SK-N-DZ (cell line): ENCODE measurements at places on chromosomes 12 and 14.

GRCh38 chr14:93532541-93532940 lies 101.8 kb downstream of the UNC79 start:
- DNase-seq = no peak

DNA sequence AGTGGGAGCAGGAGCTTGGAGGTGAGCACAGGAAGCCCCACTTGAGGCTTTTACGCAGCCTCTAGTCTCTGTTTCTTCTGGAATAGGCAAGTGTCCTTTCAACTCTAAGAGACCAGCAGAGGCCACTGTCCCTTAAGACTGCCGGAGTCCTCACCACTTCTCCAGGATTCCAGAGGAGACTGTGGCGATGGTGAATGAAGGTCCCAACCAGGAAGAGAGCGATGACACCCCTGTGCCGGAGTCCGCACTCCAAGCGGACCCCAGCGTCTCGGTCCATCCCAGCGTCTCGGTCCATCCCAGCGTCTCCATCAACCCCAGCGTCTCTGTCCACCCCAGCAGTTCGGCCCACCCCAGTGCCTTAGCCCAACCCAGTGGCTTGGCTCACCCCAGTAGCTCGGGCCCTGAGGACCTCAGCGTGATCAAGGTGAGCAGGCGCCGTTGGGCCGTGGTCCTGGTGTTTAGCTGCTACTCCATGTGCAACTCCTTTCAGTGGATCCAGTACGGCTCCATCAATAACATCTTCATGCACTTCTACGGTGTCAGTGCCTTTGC lies 442 bp downstream of the FLVCR2 start:
- DNase-seq = no peak

- no peak for DNase-seq
These were observed 59.3 kb downstream of the MBIP start for GRCh38 chr14:36260970-36261640.

DNA sequence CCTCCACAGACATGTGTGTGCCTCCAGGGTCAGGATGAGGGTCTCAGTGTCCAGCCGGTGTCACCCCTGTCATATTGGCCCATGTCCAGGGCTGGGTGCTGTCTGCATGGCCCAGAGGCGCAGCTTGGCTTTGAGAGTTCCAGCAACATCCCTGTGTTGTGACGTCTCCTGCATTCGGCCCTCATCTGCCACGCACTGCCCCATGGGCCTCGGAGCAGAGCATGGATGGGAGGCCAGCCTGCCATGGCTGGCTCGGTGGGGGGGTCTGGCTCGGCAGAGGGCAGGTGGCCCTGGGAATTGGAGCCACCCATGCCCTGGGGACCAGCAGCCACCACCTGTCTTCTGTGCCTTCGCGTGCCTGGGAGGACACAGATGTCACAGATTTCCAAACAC lies 10.8 kb upstream of the TEX22 start:
- DNase-seq = no peak

GRCh38 chr14:99273766-99274345 lies 1.9 kb upstream of the BCL11B start:
- DNase-seq = peak; percentile 15

- no peak for DNase-seq
These were observed 16.8 kb downstream of the C12orf43 start for GRCh38 chr12:120999191-121000120.

DNA sequence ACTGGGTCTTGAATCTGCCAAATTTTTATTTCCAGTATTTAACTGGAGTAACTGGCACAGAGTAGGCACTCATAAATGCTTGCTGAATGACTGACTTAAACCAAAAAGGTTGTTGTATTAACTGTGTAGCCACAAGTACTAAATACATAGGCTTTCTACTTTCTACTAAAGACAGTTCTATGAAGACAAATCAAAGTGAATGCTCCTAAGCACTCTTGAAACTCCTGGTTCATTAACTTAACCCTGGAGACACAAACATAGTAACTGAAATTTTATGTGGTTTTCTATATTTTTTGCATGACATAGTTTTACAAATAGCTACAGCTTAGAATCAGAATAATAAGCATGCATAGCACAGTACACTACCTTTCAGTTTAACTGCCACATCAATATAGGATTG lies 70.4 kb downstream of the TXNDC16 start:
- DNase-seq = no peak

DNA sequence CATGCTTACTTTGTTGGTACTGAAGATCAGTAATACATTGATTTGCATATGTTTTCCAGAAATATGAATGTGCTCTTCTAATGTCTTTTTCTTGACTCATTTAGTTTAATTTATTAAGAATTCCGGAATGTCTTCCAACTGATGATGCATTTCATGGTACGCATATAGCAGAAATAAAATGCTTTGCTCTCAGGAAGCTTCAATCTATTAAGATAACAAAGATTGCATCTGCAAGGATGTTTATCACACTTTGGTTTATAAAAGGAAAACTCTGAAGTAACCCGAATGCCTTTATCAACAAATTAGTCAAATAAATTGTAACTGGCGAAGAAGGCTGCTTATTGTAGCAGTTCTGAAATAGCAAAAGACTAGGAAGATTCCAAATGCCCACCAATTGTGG lies 166.4 kb upstream of the LMNTD1 start:
- DNase-seq = no peak

GRCh38 chr14:34184126-34184525 lies 233.3 kb upstream of the EGLN3 start:
- DNase-seq = no peak

- DNase-seq = no peak
These were observed 34.1 kb upstream of the ITPR2 start for GRCh38 chr12:26867080-26867479.

DNA sequence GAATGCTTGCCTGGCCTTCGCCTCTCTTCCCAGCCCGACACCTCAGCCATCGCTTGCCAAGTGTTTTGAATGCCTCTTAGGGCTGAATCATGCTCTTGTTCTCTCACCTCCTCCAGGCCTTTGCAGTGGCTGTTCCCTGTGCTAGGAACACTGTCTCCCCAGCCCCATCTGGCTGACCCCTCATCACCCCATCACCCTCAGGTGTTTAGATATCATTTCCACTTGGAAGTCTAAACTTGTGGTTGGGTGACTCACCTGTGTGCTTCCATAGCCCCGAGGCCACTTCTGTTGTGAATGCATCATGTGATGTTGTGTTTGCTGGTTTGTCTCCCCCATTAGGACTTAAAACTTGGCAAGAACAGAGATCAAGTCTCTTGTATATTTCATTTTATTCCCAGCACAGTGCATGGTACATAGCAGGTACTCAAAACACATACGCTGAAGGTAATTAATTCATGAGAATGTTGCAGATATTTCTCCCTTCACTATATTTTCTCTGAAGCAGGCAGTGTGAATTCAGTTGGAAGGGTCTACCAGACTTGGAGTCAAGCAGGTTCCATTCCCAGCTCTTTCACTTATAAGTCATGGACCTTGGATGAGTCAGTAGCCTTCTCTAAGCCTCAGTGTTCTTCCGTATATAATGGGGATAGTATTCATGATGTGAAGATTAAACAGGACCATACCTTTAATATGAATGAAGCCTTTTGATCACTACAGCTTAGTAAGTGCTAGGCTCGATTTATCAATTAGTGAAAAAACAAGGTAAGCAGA lies 67.8 kb downstream of the HRK start:
- DNase-seq = no peak

DNA sequence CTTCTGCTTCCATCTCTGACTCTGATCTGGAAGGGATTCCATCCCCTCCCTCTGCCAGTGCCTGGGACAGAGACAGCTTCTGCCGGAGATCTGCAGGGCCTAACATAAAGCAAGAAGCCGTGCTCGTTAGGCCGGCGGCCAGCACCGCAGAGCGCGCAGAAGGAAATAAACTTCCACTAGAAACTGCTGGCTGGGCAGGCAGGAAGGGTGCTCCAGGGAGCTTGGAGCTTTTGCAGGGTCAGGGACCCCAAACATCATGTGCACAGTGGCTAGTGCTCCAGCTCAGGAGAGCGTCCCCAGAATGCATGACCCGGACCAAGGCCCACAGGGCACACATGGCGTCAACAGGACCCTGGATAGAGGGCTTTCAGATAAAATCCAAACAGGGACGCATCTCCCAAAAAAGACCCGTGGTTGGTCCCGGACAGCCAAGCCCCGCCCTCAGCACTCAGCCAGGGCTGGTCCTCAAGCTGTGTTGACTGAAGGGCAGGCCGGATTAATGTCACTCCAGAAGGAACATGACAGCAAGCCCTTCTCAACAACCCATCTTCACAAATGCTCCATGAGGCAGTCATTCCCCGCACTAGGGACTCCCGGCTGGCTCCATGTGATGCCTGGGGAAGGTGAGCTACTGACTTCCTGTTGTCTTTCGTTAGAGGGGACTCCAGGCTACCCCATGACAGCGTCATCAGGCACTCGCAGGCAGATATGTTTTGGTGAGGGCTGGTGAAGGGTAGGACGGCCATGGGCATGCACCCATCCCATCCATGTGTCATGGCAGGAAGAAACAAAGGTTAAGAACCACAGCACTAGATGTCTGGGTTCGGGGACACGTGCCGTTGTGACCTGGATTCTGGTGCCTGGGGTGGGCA lies 121.5 kb downstream of the CALM1 start:
- DNase-seq = peak; percentile 37

- DNase-seq = no peak
These were observed at the start of gene AVPR1A for GRCh38 chr12:63150713-63151622. Gene AVPR1A, minus strand, starts transcription at chr12:63151201. Its CDS starts 365 bp downstream, at chr12:63150836.

GRCh38 chr12:106975993-106976658 lies 10.8 kb downstream of the MTERF2 start:
- no peak for DNase-seq

- DNase-seq = no peak
These were observed 699 bp upstream of the HOXC11 start for GRCh38 chr12:53972152-53972702.

DNA sequence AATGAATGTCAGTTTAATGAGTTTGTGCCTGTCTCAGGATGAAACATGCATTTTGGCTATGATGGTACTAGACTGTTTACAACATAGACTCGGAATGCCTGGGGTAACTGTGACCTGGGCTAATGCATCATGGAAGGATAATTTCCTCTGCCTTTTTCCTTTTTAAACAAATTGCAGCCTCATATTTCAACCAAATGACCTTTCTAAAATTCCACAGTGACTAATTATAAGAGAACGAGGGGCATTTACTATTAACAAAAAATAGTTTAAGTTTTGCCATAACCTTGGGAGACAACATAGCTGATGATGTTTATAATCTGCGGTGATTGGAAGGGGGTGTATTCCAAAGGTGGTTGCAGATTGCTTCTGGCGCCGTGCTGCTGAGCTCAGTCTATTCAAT lies 1140.5 kb downstream of the GALC start:
- no peak for DNase-seq

DNA sequence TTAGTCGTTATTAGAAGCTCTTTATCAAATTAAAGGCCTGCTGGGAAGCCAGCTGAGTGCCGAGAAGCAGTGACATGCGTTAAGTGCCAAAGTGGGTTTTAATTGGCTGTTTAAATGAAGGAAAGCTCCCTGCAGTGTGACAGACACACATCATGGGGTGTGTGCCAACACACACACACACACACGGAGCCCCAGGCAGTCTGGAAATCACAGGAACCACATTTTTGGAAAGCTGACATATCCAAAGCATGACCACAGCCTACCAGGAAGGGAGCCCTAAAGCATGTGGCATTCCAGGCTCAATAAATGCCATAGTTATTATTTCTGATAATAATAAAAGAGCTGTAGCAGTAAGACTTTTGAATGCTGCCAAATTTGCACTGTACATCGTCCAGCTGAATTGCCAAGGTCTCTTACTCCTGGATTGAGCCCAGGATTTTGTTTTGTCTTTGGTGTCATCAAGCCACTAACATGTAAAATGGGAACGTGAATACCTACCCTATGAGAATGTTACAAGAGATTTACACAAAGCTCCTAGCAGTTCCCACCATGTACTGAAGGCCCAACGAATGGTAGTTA lies 135.1 kb downstream of the TMEM30B start:
- DNase-seq = no peak

- DNase-seq = no peak
These were observed 1.1 kb upstream of the CDC42BPB start for GRCh38 chr14:103058164-103059055.

DNA sequence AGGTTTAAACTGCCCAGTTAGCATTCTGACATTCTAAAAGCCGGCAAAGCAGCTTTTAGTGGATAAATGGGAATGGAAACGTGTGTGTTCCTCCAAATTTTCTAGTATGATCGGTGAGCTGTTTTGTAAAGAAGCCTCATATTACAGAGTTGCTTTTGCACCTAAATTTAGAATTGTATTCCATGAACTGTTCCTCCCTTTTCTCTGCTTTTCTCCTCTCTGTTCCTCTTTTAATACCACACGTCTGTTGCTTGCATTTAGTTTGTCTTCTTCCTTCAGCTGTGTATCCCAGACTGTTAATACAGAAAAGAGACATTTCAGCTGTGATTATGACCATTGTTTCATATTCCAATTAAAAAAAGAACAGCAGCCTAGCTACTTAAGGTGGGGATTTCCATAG lies 10.7 kb downstream of the DYRK2 start:
- DNase-seq = no peak

DNA sequence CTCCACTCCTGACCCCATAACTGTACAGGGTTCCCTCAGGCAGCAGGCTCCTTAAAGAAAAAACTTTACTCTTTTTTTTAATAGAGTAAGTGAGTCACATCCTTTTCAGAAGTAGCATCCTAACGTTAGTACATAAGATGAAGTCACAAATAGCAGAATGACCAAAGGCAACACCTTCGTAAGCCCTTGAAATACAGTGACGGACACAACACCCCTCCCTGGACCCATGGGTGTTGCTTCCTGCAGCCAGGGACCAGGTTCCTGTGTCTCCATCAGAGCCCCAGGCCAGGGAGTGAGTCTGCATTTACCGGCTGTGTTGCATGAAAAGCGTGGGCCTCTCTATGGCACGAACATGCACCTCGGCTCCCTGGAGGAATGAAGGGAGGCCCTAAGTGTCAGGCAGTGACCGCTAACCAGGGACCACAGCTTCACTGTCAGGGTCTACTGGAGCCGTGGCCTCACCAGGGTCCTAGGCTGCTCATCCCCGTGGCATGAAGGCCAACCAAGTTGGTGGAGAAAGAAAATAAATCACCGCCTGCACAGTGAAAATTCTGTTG lies 340.0 kb upstream of the SFSWAP start:
- no peak for DNase-seq

DNA sequence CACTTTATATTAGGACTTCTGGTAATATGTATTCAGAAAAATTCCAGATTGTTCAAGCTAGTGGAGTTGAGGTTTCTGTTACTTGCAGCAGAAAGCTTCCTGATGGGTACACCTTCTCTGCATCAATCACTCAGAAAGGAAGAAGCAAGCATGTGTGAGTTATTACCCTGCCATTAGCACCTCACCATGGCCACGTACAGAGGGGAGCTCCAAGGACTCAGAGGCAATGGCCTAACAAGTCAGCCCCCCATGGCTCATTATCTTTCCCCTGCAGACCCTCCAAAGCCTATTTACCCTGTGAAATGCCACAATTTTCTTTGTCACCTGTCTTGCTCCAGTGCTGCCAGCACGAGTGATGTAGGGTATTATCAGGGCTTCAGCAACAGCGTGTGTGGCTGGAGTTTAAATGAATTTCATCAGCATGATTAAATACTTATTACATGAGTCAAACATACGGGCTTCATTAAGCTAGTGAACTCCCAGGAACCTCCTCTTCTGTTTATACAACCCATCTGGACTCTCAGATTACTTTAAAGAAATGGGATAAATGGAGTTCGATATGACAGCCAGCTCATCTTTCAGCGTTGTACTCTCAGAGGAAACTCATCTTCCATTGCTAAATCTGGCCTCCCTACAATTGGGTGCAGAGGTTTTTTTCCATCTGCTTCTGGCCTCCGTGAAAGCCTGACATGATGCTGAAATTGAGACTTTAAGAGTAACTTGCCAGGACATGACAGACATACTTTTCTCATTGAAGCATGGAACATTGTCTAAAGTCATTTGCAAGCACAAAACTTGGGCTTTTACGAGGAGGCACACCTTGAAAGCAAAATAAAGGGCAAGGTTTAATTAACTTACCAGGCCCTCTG lies 135.9 kb downstream of the TMEM30B start:
- DNase-seq = peak; percentile 76
